Cardiac muscle cell (in vitro differentiated cells and primary cell): ENCODE measurements at places on chromosomes 16 and 17.

DNA sequence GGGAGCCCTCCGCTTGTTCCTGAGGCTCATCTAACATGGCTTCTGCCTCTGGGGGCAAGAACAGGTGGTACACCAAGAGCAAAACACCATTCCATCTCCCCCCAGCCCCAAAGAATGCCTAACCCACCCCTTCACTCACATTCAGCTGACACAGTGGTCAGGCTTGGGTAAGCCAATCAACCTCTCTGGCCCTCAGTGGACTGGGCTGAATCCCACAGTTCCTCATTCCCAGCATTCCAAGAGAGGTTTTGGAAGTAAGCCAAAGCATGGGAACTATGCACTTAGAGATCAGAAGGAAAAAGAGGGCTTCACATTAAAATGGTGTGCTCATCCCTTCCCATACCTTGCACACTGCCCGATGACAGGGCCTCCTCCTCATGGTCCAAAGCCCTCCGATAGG lies 7.8 kb downstream of the PIGS start:
- peak; percentile 82 for DNase-seq

DNA sequence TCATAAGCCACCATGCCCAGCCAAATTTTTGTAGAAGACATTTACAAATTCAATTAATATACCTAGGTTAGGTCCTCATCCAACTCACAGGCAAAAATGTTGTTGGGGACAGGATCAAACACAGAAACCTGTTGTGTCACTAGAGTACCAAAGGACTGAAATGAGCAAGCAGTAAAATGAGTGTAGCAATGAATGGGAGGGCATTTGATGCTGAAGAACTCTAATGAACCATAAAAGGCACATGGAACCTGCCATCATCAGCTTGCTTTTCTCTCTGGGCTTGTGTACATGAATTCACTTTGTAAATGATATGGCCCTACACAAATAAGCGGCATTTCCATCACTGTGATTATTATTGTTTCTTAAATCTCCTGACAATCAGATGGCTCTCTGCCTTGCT lies 17.8 kb downstream of the USP31 start:
- no peak for DNase-seq

GRCh38 chr16:15879255-15879811 lies 9.1 kb downstream of the CEP20 start:
- peak; percentile 82 for DNase-seq

DNA sequence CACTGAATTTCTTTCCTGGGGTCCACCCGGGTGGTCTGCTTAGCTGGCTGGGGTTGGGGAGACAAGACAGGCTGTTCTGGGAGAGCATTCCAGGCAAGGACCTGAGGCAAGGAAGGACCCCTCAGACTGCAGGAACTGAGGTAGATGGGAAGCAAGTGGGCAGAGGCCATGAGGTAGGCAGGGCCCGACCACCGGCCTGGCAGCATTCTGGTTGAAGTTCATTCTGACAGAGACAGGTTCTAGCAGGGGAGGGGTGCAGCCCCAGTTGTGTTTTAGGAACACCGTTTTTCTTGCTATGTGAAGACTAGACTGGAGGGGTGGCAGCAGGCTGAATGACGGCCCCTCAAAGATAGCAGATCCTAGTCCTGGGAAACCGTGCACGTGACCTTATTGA lies 17.5 kb downstream of the B9D1 start:
- no peak for DNase-seq

DNA sequence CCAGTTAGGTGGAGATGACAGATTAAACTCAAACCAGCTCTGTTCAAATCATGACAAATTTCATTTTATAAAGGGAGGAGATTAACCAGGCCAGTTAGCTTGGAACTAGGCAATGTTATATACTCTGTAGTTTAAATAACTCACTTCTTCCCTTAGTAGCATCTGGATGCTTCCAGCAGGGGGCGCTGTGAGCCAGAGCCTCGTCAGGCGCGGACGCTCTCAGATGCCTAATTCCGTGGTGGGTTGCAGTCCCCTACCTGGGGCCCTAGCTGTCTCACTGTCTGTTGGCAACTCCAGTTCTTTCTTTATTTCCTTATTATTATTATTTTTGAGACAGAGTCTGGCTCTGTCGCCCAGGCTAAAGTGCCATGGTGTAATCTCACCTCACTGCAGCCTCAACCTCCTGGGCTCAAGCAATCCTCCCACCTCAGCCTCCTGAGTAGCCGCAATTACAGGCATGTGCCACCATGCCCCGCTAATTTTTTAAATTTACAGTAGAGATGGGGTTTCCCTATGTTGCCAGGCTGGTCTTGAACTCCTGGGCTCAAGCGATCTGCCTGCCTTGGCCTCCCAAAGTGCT lies 17.3 kb upstream of the WFDC1 start:
- peak; percentile 85 for DNase-seq

GRCh38 chr16:72590151-72590937 lies 418.4 kb upstream of the PMFBP1 start:
- DNase-seq = peak; percentile 3

DNA sequence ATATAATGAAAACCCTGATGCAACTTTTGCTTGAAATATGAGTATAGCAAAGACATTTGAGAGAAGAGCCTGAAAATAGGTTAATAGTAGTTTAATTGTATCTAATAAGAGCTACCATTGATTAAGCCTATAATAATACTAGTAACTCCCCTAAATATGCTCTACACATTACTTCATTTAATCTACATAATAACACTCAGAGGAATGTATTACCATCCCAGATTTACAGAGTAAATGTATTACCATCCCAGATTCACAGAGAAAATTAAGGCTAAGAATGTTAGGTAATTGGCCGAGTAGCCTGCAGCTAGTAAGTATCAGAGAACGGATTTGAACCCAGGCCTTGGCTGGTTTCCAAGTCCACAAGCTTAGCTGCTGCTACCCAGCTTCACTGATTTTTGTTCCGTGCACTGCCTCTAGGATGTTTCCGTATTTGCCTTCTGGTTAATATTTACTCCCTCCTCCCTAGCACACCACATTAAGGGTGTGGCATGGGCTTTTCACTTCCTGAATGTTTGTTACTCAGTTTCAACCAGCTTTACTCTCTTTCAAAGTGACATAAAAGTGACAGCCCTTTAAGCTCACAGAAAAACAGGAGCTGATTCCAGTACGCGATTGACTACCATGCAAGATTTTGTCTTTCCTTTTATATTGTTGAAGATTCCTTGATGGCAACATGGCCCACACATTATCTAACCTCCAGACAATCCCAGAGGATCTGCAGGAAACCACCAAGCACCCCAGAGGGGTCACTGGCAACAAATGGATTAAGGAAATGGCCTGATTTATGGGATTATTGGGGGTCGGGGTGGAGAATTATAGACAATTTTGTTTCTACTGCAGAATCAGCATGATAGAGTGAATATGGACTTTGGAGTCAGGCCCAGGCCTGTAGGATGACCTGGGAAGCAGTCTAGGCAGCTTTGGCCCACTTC lies 26.7 kb upstream of the TOX3 start:
- no peak for DNase-seq

DNA sequence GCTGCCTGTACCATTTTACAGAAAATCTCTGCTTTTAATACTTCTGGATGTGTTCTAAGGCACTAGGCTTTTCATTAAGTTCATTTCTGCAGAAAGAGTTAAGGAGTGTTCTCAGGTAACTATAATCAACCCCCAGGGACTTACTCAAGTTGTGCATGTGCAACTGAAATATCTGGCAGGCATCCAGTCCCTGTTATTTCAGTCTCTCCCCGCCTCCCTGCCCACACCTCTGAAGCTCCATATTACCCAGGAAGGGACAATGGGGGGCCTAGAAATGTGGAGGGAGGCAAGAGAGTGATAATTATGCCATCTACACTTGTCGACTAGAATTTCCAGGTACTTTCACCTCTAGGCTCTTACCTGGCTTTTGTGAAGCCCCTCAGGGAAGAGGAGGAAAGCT lies 432.2 kb downstream of the MAF start:
- no peak for DNase-seq

DNA sequence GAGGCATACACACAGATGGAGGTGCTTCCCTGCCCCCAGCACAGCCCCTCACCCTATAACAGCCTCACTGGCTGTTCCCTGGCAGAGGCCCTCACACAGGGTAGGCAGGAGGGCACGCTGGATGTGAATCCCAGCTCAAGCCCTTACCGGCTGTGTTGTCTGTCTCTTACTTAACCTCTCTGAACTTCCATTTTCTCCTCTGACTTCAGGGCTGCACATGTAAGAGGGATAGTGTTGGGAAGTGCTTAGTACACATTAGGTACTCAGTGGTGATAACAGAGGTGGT lies 24.6 kb upstream of the EIF1 start:
- DNase-seq = no peak

DNA sequence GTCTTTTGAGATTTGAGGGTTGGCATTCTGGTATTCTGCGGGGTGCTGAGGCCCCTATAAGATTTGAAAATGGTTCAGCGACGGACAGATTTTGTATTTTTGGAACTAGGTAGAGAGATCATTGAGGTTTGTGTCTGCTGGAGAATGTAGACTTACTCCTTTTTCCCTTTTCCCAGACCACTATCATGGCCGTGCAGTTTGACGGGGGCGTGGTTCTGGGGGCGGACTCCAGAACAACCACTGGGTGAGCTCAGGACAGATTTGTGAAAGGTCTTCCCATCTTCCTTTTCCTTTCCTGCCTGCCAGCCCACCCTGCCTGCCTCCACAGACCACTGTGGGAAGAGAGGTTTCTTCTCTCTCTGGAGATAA lies 572 bp downstream of the PSMB6 start:
- DNase-seq = peak; percentile 52

DNA sequence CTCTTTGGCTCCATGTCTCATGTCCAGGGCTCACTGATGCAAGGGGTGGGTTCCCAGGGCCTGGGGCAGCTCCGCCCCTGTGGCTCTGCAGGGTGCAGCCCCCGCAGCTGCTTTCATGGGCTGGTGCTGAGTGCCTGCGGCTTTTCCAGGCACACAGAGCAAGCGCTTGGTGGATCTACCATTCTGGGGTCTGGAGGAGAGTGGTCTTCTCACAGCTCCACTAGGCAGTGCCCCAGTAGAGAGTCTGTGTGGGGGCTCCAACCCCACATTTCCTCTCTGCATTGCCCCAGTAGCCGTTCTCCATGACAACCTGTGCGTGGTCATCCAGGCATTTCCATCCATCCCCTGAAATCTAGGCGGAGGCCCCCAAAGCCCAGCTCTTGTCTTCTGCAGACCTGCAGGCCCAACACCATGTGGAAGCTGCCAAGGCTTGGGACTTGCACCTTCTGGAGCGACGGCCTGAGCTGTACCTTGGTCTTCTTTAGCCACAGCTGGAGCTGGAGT lies 5.2 kb downstream of the IL32 start:
- no peak for DNase-seq

GRCh38 chr17:40319651-40320540 lies 10.9 kb downstream of the RARA start:
- no peak for DNase-seq

DNA sequence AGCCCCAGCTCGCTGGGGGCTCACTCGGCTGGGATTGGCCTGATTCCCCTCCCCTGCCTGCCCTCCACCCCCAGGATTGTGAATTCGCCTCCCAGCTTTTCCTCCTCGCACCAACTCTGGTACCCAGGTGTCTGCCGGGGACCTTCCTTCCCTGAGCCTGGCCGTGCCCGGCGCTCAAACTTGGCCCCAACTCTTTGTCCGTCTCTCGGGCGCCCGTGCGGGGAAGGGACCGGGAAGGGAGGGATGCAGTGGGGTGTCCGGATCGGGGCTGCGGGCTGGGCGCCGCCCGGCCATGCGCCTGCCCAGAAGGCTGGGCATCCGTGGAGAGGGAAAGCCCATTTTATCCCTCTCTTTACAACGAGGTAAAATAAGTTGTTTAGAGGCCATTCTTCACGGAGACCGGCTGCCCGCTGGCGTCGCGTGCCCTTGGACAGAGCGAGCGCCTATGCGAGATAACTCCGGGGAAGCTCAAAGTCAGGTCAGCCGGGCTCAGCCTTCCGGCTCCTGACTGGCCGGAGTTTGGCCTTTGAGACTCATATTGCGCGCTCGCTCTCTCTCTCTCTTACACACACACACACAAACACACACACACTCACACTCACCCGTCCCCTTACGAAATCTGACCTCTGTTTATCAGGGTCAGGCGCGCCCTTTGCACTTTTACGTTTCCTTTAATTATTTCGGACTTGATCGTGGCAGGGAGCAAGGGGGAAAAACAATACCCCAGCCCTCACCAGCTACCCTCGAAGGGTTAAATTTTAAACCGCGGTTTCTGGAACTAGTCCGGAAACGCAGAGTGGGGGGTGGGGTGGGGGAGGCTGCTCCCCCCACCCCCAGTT lies 774 bp upstream of the MAF start:
- DNase-seq = peak; percentile 31

GRCh38 chr16:15899538-15900100 lies 11.2 kb upstream of the CEP20 start:
- peak; percentile 54 for DNase-seq

- no peak for DNase-seq
These were observed 124.2 kb downstream of the ZFHX3 start for GRCh38 chr16:72923757-72924156.

- DNase-seq = no peak
These were observed 218.9 kb downstream of the MAF start for GRCh38 chr16:79381603-79382042.

DNA sequence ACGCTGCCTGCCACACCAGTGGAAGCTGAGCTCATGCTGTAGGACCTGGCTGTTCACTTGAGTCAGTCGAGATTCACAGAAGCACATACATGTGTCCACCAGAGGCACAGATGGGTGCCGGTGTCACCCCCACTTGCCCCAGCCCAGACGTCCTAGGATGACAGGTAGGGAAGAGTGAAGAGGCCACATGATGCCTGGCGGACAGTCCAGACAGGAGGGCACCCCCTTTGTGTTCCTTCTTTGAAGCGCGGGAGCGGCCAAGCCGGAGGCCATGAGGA lies 8.8 kb downstream of the UBE2I start:
- DNase-seq = no peak

- DNase-seq = no peak
These were observed 32.4 kb upstream of the IRX3 start for GRCh38 chr16:54318941-54319340.

GRCh38 chr17:71183066-71183660 lies 937.7 kb upstream of the SOX9 start:
- DNase-seq = no peak

GRCh38 chr16:3207086-3207953 lies 19.3 kb downstream of the OR1F1 start:
- DNase-seq = no peak

GRCh38 chr16:28609631-28610594 lies at the start of gene SULT1A1:
Gene SULT1A1 (minus strand): TSS chr16:28610044. CDS start chr16:28608855, 1,189 bp downstream.
- peak; percentile 21 for DNase-seq

DNA sequence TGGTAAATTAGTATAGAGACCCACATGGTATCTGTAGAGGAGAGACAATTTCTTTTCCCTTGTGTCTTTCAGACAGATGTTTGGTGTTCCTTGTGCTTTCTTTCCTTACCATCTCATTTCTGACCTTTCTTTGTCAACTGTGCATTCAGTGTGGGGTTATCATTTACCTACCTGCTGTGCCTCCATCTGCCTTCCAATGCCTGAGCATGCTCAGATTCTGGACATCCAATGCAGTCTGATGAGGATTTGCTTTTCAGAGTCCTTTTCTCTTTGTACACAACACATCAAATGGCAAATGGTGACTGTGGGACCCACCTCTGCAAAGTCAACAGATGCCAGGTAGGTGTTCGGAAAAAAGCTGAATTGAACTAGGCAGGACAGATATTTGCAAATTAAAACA lies 364.8 kb downstream of the CA10 start:
- no peak for DNase-seq
